ENCODE measurements at places on chromosomes 1 and 21.

GRCh38 chr1:32256473-32257226, 5.6 kb downstream of the LCK start:
- DNase-seq: no peak

DNA sequence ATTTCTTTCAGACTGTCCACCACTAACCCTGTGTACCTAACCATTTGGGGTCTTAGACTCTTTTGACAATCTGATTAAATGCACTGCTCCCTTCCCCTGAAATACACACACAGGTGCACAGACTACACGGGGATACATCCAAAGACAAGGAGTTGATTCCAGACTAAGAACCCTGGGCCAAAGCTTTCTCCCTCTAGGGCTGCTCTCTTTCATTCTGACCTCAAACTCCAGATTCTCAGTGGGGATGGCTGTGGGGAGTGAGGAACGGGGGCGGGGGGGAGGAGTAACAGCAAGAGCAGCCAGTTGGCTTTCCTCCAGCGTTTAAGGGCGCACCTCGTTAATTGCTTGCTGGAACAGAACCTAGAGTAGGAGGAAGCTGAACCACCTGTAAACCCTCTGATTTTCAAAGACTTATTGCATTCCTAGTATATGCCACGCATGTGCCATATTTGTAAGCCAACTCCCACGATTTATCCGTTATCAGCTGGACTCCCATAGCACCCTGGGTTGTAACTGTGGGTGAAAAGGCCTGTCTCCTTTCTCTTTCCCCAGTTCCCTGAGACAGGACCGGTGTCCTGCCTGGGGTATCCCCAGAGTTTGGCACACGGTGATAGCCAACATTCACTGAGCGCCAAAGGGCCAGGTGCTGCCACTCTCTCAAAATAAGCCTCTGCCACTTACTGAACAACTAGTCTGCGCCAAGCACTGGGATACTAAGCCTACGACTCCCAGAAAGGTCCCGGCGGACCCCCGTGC, 920 bp downstream of the MTHFR start:
- DNase-seq: no peak

DNA sequence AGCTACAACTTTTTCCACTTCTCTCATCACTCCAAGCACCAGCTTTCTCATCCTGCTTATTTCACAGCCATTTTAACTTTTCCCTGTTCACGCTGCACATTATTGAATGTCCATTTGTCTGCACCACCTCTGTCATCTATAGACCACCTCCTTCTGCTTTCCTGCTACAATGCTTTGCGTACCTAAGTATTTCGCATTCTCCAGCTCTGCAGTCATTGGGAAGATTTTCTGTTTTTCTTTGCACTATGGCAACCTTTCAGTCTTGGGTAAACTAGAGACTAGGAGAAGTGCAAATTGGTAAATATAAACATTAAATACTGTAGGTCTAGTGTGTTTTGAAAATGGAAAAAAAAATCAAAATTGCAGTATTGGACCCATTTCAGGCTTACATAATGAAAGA, 835 bp downstream of the CCDC30 start:
- no peak for DNase-seq

DNA sequence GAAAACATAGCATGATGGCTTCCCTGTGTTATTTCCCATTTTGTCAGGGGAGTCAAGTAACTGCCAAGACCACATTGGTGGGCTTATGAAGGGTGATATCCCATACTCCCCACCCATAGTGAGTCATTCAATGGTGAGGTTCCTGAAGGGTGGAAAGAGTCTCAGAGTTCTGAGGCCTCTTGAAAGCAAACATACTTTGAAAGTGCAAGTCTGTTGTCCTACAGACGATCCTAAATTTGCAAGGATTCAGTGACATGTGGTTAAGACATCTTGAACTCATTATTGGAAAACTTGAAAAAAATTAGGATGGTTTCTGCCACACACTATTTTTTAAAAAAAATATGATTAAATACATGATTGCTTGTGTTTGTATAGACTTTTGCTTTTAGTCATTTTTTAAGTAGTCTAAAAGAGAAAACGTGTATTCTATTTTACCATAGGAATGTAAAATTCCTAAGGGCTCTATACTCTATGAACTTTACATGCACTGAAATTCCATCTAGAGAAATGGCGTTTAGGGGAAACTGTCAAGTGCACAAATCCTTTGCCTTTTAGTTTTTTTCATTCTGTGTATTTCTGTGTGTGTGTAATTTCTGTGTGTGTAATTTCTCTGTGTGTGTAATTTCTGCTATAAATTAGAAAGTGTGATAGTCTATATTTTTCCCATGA, 225.5 kb upstream of the ADAMTS5 start:
- DNase-seq: no peak

DNA sequence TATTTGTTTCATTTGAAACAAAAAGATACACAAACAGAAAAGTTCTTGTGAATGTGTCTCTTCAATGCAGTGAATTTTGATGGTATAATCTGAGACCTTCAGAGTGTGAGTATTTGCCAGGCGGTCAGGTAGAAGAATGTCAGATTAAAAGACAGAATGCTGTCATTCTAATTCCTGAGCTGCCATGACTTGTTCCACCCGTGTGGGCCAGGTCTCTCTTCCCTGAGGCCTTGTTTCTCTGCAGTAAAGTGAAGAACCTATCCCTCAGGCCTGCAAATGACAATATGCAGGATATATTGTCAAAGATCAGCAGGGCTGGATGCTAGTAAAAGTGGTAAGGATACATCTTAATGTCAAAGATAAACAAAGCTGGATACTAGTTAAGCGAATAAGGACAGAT, 111.4 kb downstream of the ZP4 start:
- no peak for DNase-seq

DNA sequence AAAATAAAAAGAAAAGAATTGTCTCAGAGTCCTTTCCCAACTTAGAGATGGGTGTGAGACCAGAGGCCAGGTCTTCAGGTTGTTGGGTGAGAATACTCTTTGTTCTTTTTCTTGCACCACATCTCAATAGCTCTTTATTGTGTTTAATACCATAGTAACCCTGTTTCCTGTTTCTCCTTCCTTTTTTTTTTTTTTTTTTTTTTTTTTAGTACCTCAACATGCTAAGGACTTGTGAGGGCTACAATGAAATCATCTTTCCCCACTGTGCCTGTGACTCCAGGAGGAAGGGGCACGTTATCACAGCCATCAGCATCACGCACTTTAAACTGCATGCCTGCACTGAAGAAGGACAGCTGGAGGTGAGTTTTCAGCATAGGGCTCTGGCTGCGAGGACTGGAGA, 24.4 kb downstream of the CELF3 start:
- no peak for DNase-seq

DNA sequence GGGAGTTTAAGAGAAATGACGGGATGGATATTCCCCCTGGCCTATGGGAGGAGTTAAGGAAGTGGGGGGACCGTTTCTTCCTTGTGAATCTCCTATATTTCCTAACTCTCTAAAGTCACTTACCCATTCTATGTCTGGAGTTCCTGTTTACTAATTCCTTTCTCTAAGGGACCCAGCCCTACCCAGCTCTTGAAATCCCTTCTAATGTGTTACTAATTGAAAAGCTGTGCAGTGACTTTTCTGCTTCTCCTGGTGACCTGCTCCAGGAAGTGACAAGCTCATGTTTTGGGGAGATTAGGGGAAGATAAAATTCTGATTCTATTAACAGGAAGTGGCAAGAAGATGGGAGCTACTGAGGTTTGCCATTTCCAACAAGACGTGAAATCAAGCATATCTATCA, 4.0 kb upstream of the SAMSN1 start:
- DNase-seq: no peak
